H9 (cell line): ENCODE measurements at places on chromosomes 2 and 18. TPM values are rescaled to one million over a fixed set of nuclear protein-coding genes. Genes with fewer than 3 reads are reported as not detected.

Gene NIF3L1
- 55.4 and 56.5 TPM in 2 replicates for total RNA-seq

Gene UGT1A4
- not detected in 2 replicates for total RNA-seq

Gene DAW1
- 0.37 TPM in 1 of 2 replicates, not detected in the other for total RNA-seq

Gene HOXD9
- total RNA-seq = not detected in 2 replicates

Gene C1QL2
- 0.81 and 0.90 TPM in 2 replicates for total RNA-seq

Gene CHST9
- total RNA-seq = 3.0 and 3.5 TPM in 2 replicates

Gene ALKAL2
- total RNA-seq = 0.48 and 0.68 TPM in 2 replicates
